Ovary (tissue), 10 donors: ENCODE measurements at places on chromosomes 11 and 22.

DNA sequence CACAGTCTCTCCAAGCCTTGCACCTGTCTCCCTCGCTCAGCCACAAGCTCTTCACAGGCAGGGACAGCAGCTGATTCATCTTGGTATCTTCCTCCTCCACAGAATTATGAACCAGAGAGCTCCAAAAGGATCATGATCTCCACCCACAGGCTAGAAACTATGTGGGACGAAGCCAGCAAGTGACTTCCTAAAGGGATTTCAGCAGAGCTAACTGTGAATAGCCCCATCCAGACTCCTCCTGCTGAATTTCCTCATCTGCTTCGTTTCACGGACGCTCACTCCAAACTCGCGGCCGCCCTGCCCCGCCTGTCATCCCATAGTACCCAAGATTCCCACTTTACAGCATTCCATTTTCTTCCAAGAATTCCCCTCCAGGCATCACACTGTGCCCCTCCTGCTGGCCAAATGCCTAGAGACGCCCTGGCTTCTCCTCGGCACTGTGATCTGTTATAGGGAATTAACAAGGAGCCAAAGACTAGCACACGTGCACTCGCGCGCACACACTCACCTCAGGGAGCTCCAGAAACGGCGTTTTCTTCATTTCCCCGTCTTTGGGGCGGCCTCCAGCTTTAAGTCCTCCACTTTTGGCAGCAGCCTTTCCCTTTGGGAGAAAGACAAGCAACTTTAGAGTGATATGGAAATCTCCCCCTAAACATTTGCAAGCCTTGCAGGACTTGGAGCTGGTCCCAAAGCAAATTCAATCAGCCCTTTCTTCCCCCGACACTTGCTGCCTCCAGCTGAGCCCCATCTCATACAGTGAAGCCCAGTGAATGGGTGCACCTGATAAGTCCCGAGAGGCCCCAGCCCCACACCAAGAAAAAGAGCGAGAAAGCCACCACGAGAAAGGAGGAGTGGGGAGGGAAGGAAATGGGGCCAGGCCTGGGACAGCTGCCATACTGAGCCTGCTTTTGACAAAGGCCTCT lies 35.5 kb downstream of the SPATA19 start:
- no peak for DNase-seq

GRCh38 chr11:108239076-108239475 lies 16.2 kb downstream of the ATM start:
- DNase-seq = no peak

DNA sequence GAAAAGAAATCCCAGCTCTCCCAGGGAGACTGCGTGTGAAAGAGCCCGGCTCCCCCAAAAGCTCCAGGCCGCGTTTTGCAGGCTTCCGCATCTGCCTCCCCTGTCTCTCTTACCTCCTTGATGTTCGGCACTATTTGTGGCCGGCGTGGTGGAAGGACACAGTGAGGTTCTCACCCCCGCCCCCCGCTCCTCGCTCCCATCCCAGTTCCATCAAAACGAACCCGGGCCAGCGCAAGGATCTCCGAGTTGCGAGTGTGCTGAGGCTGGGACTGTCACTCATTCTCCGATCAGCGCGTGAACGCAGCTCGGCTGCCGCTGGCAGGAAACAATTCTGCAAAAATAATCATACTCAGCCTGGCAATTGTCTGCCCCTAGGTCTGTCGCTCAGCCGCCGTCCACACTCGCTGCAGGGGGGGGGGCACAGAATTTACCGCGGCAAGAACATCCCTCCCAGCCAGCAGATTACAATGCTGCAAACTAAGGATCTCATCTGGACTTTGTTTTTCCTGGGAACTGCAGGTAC lies at the start of gene NCAM1:
Gene NCAM1, plus strand, starts transcription at position 275 of the 523 bp plus-strand sequence.
- DNase-seq = peak; percentile 86

DNA sequence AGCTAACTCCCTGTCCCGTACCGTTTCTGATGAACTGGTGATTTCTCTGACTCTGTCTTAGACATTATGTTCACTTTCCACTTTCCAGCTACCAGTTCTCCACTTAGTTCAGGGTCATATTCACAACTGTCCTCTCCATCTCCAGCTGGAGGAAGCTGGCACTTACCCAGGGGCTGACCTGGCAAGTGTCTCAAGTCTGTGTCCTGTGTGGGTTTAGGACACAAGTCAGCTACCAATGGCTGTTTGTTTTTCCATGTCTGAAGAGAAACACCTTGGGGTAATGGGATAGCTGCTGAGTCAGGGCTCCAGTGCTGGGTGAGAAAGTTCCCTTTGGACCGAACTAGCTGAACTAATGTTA lies 134.4 kb downstream of the CSNK2A3 start:
- DNase-seq = no peak

GRCh38 chr11:62708793-62709192 lies 1.3 kb downstream of the GNG3 start:
- DNase-seq = peak; percentile 59

- no peak for DNase-seq
Measured at GRCh38 chr11:64747961-64748665, 4.2 kb upstream of the RASGRP2 start.

DNA sequence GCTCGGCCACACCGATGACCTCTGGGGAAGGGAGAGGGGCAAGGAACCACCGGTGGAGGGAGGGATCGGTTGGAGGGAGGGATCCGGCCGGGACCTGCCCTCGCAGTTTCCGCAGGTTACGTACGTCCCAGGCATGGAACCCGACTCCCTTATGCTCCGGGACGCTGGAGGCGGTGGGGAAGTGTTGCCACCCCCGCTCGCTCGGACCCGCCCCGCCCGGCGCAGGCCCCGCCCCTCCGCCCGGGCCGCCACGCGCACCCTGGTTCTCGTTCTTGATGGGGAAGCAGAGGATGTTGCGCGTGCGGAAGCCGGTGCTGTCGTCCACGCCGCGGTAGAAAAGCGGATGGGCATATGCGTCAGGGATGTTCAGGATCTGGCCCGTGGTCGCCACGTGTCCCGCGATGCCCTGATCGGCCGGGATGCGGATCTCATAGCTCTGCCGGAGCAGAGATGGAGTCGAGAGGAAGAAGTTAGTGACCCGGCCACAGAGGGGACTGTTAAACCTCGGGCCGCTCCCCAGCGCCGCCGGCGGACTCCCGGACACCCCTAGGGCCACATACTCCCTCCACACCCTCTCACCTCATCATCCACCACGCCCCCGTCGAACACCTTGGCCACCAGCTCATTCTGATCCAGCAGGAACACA lies 89.8 kb downstream of the PDE2A start:
- DNase-seq = peak; percentile 47

- no peak for DNase-seq
Measured at GRCh38 chr11:119047205-119047604, 9.8 kb downstream of the HYOU1 start.

- DNase-seq = peak; percentile 39
Measured at GRCh38 chr11:122197066-122197987, 81.3 kb upstream of the BLID start.

GRCh38 chr22:39718921-39719475 lies 148.4 kb downstream of the CACNA1I start:
- no peak for DNase-seq

DNA sequence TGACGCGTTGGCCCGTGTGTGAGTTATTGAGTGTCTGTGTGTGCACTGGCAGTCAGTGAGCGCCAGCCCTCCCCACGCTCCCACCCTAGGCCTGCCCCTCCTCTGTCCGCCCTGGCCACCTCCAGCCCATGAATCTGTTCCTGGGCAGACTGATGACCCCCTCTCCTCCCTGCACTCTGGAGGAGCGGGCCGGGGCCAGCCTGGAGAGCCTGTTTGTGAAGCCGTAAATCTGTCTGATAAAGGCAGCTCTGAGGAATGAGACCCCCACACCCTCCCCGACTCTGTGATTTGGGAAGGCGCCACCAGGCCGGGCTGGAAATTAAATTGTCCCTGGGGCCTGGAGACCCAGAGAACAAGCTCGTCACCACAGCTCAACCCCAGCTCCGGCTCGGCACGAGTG lies 8.6 kb downstream of the TSSC4 start:
- DNase-seq = no peak
